ENCODE measurements at places on chromosomes 5 and 9.

- DNase-seq: no peak
Observed at GRCh38 chr5:108078345-108078744, 303.6 kb downstream of the FBXL17 start.

GRCh38 chr5:158716668-158717067, 383.0 kb downstream of the EBF1 start:
- DNase-seq: no peak

DNA sequence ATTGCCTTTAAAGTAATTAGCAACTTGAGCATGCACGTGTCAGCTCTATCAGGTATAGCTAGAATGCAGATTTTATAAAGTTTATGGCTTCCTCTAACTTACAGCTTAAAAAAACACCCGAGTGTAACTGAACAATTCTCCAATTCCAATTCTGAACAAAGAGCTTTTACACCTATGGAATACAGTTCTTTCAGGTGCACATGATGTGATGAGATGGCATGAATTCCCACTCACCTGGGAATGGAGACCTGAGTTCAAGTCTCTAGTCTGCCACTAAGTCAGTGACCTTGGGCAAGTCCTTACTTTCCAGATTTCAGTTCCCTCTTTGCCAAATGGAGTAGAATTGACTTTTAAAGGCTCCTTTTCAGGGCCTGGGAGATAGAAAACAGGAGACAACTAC, 1.8 kb downstream of the ZFAND5 start:
- no peak for DNase-seq

DNA sequence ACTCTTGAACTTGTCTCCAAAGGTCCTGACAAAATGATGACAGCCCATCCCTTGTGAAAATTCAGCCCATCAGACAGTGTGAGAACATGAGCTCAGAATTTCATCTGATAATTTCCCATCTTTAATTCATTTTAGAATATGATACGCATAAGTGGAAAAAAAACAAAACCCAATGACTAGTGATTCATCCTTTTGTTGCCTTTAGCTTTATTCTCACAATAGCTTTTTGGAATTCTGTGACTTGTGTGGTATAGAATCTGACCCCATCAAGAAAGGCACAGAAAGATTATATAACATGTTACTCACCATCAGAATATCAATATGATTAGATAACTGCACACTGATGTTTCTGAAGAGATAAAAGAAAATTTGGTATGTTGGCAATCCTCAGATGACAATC, 16.1 kb upstream of the TMED7 start:
- DNase-seq: no peak

GRCh38 chr9:76725885-76726284, 38.4 kb upstream of the PCA3 start:
- DNase-seq: no peak

DNA sequence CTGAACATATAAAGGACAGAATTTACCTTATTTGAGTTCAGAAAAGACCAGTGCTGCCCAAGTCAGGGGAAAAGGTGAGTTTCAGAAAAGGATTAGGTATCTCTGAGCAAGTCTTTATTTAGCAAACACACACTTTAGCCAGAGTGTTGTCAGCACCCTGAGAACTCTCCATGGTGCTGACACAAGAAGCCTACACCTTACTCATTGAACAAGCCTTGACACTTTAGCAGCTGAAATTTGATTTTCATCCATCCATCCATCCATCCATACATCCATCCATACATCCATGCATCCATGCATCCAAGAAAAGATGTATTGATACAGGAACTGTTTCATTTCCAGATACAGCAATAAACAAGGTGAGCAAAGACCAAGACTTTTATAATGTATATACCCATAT, 311.2 kb downstream of the TRIM32 start:
- no peak for DNase-seq

- DNase-seq: no peak
Observed at GRCh38 chr5:64629841-64630240, 60.5 kb upstream of the SHISAL2B start.

GRCh38 chr9:4306066-4306776, 6.4 kb upstream of the GLIS3 start:
- DNase-seq: no peak

DNA sequence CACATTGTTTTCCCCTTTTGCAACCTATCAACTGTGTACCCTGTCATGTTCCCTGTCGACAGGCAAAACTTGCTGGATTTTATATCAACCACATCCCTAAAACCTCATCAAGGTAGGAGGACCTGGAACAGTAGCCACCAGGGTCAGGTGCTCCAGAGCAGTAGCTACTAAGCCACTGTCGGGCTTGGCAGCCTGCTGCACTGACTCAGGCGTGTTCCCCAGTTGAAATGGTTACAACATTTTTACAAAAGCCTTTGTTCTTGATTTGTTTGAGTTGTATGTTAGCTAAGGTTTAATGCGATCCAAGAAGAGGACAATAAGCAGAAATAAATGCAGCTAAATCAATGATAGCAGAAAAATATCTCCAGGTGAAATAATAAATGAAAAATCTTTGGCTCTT, 407.4 kb upstream of the TLE4 start:
- DNase-seq: no peak

GRCh38 chr5:135294793-135295192, 104.2 kb downstream of the MACROH2A1 start:
- DNase-seq: no peak

DNA sequence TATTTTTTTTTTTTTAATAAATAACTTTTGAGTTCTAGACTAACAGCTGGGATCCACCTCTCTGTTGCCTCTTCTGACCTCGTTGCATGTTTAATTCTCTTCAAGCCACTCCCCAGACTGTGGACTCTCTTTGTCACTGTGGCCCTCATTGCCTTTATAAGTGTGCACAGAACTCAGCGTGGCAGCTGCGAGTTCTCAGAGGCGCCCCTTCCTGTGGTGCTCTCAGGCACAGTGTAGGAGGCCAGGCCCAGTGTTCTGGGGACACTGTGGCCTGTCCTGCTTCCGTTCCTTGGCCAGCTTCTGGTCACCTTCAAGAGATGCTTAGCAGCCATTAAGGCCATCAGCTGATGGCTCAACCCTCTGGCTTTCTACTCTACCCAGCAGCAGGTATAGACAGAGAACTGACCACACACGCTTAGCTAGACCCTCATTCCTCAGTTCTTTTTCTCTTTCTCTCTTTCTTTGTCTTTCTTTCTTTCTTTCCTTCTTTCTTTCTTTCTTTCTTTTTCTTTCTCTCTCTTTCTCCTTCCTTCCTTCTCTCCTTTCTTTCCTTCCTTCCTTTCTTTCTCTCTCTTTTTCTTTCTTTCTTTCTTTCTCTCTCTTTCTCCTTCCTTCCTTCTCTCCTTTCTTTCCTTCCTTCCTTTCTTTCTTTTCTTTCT, 27.7 kb downstream of the STC2 start:
- no peak for DNase-seq

- no peak for DNase-seq
Observed at GRCh38 chr5:35066260-35066795, 18.6 kb upstream of the AGXT2 start.

DNA sequence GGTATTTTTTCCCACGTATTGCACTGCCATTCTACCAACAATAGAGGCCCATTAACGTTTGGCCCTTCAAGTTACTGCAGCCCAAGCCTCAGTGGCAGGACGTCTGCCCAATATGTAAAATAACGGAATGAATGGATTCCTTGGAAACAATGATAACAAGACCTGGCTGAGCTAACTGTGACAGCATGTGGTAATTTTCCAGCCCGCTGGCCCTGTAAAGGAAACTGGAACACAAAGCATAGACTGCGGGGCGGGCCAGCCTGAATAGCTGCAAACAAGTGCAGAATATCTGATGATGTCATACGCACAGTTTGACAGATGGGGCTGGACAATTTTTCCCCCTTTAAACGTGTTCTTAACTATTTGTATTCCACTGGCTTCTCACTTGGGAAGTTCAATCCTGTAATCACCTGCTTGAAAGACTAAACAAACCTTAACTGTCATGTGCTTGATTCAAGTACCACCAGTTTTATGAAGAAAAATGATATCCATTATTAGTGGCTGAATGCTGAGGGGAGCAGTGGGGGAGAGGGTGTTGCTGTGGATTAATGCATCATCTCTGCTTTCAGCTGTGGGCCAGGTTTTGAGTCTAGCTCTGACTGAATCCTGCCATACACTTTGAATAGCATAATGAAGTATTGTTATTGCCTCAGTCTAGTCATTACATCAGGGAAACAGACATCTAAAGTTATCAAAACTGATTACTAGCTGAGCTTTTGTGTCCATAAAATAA, 323.9 kb downstream of the TMEM161B start:
- no peak for DNase-seq

DNA sequence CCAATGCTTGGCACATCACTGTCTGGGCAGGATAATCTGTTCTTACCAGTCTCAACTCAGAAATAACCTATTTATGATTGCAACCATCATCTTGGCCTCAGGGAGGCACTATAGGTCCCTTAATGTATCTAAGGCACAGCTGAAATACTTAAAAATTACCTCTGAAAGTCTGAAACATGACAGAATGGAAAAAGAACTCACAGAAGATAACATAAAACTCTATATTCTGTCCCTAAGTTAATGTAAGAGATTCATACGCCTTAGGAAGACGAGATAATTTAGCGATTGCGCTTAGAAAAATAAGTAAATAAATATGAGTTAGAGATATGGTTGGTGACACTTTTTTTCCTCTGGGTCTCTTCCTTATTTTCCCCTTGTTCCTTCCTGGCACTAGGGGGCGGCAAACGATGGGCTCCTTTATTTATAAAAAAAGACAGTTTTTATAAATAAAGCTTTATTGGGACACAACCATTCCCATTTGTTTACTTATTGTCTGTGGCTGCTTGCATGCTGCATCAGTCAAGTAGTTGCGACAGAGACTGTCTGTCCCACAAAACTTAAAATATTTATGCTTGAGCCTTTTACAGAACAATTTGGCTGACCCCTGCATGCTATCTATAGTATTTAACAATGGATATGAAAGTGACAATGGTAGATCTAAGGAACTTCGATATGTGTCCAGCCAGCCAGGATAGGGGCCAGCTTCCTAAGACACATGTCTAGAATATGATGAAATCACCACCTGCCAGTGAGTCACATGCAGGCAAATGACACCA, 79.6 kb downstream of the PDE4D start:
- no peak for DNase-seq

DNA sequence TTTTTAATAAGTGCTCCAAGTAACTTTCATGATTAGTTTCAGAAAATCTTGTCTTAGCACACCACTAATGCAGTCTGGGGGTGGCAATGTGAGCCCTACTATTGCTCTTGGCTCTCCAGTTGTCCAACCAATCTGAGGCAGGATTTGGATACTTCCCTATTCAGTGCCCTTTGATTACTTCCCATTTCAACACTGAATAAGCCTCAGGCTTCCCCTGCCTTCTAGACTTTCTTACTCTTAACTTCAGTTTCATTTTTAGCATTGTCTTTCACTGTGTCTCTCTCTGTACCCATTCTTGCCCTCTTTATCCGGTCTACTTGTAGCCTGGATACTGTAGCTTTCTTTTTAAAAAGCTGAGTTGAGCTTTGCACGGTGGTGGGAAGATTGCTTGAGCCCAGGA, 186.1 kb downstream of the C9orf152 start:
- DNase-seq: no peak

GRCh38 chr5:125011014-125011413, 264.6 kb upstream of the ZNF608 start:
- no peak for DNase-seq

GRCh38 chr5:172902497-172903472, 56.4 kb upstream of the RPL26L1 start:
- peak; percentile 94 for DNase-seq

DNA sequence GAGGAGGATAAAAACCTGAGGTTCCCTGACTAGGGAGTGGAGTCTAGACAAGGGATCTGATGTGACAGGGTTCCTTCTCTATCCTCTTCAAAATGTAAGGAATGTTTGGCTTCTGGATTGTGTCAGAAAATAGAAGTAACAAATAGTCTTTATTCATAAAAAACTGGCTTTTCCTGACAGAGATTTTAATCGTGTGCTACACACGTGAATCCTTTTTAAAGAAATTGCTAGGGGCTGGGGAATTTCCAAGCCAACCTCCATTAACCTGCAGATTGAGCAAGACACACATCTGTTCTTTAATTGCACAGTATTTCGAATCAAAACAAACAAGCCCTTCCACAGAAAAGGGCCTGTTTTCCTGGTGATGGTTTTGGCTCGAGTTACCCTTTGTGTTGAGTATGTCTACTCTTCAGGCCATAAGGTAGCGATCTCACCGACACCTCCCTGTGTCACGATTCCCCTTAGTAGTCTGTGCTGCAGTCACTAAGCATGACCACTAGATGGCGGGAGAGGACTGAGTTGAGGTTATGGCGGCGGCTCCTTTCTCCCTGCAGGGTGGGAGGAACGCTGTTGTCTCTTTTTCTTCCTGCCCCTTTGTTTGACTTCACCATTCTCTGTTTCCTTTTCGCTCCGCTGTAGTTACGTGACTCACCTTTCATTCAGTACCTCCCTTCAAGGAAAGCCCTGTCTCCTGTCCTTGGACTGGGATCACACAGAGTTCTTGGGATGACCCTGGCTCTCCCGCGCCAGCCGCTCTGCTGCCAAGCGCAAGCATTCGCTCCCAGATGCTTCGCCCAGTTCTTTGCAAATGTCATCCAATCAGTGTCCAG, 137.1 kb upstream of the SLC24A2 start:
- peak; percentile 55 for DNase-seq

DNA sequence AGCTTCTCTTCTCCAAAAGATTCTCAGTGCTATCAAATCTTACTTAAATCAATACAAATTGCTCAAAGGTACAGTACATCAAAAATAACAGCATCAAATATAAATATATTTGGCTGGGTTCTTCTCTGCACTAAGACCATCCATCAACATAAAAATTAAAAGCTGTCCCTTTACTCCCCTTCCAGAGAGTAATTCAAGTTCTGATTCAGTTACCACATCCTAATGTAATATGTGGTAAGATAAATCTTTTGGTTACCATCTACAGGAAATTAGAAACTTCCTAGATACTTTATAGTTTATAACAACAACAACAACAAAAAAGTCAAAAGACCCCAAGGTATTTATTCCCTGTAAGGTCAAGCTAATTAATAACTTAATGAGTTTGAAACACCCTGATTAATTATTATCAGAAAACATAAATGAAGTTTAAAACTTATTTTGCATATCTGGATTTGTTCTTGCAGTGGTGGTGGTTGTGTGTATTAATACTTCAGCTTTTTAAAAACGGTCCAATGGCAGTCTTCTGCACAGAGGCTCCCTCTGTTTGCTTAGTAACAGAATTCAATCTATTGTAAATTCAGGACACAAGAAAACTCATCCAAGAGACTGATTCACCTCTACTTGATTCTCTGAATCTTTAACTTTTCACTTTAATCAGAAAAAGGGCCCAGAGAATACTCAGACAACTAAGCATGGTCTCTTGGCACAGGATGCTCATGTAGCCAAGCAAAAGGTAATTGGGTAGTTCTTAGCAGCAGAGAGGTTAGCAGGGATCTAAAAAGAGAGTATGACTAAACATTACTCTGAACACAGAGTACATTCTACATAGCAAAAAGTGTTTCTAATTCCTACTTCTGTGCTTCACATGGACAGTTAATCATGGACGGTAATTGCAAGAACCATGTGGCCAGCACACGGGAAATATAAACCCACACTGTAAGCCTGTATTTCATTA, 20.1 kb downstream of the DIAPH1 start:
- no peak for DNase-seq

DNA sequence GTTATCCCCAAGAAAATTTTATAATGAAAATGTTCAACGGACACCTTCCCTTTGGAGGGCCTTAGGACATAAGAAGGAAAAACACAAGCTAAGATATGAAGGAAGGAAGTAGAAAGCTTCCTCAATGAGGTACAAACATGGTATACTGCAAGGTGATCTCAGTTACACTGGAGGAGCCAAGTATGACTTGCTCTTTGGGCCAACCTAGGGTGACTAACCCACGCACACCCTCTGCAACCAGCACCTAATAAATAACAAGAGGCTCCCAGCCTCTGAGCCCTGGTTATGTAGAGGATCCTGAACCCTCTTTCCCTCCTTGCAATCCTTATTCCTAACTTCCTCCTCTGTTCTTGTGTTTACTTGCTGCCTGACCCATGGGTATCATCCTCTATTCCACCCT, 38.3 kb upstream of the KCNV2 start:
- DNase-seq: no peak

Data from AG04450 (cell line).